ENCODE measurements at places on chromosomes 4 and X.

GRCh38 chr4:96342790-96343455, 503.0 kb downstream of the PDHA2 start:
- DNase-seq = no peak

DNA sequence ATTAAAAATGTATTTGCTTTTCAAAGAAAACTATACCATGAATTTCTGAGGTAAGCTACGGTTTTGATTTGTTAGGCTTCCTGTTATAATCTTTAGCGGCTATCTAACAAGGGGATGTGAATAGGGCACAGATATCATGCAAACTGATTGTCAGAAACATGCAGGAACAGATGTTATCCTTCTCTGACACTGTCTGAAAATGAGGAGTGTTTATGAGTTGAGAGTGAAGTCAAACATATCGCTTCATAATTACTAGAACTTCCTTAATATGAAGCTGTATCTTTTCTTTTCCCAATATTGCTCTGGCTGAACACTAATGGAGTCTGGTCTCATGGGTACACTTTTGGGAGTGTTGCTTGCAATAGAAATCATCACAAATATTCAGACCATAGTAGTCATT, 16.3 kb upstream of the SULT1B1 start:
- no peak for DNase-seq

DNA sequence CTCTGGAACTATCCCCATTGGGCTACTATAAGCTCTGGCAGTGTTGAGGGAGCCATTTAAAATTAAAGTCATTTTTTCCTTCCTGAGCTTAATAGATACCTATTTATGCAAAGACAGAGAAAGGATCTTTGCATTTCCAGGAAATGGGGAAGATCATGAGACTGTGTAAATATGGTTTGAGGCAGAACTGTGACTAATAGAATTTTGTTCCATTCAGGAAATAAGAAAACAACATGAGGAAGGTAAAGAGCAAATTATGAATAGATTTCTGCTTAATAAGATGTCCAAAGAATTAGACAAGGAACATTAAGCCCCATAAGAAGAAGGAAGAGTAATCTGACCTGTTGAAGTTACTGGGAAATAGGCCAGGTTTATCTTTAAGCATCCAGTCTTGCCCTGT, 17.8 kb upstream of the TBC1D19 start:
- DNase-seq = no peak

DNA sequence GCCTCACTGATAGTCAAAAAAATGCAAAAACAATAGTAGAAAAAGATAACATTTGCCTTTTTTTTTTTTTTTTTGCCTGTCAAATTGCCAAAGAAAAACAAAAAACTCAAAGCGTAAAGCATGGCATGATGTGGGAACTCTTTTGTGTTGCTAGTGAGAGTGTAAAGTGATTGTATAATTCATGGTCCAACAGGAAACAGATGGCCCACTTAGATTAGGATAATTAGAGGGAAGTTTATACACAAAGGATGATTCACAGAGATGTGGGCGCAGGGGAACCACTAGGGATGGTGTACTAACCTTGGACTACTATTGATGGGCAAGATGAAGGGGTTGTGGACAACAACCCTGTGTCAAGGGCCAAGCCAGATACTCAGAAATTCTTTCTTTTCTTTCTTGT, 16.4 kb downstream of the MCUB start:
- DNase-seq = no peak

GRCh38 chrX:115367455-115367854, 77.9 kb downstream of the LUZP4 start:
- no peak for DNase-seq

DNA sequence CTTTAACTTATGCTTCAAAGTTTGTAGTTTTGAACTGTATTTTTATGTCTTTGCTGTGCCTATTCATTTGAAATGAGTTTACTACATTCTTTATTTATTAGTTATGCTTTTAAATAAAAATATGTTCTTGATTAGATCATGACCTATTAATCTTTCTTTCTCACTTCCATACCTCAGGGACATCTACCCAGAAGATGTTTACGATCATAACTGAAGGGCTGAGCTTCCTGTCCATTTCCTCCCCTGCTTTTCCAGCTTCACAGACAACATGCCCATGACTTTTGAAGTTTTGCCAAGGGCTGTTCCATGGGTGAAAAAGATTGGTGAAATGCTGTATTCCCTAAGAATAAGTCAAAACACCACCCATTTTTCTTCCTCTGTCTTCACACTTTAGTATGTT, 99.7 kb upstream of the DDIT4L start:
- no peak for DNase-seq

- DNase-seq = no peak
These were observed 554 bp downstream of the PCDH7 start for GRCh38 chr4:30720661-30721184.

- no peak for DNase-seq
These were observed 77.9 kb downstream of the SMARCA1 start for GRCh38 chrX:129445436-129445835.

DNA sequence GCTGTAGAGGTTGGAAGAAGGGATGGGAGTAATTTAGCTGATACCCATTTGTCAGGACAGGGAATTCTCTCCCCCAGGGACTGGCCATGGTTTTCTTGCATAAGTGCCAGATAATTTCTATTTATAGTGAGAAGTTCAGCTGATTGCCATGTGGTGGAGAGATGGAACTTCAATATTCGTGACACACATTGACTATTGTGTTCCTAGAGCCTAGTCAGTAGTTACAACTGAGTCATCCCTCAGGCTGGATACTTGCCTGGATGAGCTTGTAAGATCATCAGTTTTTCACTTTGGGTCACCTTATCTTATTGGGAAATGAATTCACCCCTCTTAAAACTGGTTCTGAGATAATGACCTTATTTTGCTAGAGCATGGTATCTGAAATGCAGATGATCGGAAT, 32.2 kb downstream of the CFAP299 start:
- no peak for DNase-seq

GRCh38 chr4:95749204-95749603, 90.7 kb upstream of the PDHA2 start:
- no peak for DNase-seq

GRCh38 chr4:147286846-147287587, 193.9 kb upstream of the EDNRA start:
- no peak for DNase-seq

DNA sequence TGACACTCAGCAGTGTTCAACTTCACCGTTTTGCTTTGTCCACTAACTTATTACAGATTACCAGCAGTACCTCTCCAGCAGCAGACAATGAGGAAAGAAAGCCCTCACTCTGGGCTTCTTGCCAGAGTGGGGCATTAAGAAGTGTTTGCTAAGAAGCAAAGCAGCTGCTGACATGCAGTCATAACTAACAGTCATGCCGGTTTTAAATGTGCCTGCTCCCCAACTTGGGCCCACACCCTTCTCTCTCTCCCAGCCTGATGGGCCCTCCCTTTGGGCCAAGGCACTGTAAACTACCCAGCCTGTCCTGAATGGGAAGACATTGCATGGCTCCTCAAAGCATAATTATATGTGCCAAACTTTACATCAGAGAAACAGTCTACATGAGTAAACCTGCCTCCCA, 54.6 kb upstream of the HHIP start:
- DNase-seq = no peak

DNA sequence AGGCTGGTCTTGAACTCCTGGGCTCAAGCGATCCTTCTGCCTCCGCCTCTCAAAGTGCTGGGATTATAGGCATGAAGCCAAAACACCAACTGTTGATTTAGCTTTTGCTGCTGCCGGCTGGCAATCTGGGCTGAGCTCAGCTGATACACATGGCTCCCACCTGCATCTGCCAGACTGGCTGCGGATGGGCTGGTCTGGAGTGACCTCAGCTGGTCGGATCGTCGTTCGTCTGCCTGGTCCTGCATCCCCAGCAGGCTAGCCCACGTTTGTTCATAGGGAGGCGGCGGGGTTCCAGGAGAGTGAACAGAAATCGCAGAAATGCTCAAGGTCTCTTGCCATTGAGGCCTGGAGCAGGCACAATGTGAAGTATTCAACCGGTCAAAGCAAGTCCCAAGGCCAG, 74.4 kb upstream of the DDX3X start:
- no peak for DNase-seq
